NCI-H82 (cell line): ENCODE measurements at places on chromosomes 2 and 18.

GRCh38 chr2:85525567-85525966 lies 13.4 kb upstream of the MAT2A start:
- DNase-seq, result no peak

GRCh38 chr2:36356990-36357846 lies 1.6 kb downstream of the CRIM1 start:
- DNase-seq, result peak; percentile 82

GRCh38 chr2:170643346-170643745 lies 71.8 kb upstream of the SP5 start:
- DNase-seq, result peak; percentile 89

DNA sequence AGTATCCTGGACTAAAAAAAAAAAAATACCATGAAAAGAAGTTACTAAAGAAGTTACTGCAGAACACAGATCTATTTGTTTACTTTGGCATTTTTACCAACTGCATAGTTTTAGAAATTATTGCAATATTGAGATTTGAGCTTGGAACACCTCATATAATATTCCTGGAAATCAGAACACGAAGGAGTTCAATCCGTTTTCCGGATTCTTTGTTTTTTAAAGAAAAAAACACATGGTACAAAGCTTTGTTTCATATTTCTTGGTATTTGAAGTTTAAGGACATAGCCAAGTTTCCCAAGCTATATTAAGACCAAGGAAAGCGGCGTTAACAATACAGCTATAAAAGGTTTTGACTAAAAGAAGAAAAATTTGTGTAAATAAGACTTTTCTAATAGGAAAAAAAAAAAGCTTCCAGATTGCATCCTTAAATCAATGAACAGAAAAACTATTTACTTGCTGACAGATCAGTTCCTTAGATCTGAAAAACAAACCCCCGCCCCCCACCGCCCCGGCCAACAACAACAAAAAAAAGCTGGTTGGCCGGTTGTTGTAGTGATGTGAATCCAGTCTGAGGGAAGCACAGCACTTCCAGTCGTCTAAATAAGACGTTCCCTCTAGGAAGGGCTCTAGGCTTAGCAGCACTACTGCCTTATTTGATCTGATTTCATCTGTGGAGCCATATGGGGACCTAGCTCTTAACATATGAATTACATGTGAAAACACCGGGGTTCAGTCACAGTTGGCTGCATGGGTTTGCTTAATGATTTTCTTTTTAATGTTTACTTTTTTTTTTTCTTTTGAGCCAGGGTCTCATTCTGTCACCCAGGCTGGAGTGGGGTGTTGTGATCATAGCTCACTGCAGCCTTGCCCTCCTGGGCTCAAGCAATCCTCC lies 2.5 kb upstream of the RHOB start:
- peak; percentile 63 for DNase-seq

GRCh38 chr18:52442686-52443085 lies 102.7 kb downstream of the DCC start:
- DNase-seq, result peak; percentile 81

- peak; percentile 51 for DNase-seq
Measured at GRCh38 chr2:175187378-175187777, 5.9 kb upstream of the ATP5MC3 start.

- no peak for DNase-seq
Measured at GRCh38 chr2:224545884-224546644, 39.1 kb downstream of the CUL3 start.
